ENCODE measurements at places on chromosomes 7 and 10.

- DNase-seq: no peak
Observed at GRCh38 chr7:155380976-155381851, 76.7 kb upstream of the EN2 start.

GRCh38 chr10:112338957-112339356, 35.0 kb upstream of the ACSL5 start:
- no peak for DNase-seq

GRCh38 chr7:132394283-132395198, 181.7 kb downstream of the PLXNA4 start:
- no peak for DNase-seq

DNA sequence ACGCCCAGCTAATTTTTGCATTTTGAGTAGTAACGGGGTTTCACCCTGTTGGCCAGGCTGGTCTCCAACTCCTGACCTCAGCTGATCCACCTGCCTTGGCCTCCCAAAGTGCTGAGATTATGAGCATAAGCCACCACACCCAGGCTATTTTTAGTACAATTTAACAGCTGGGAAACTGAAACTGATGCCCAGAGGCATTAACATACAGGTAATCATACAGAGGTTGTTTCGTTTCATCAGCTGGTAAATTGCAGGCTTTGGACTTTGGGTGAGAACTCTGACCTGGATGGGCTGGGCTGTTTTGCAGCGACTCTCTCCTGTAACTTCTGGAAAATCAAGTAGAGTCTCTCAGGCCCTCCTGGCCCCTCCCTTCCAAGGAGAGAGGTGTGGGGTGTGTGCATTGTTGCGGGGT, 6.2 kb upstream of the ACHE start:
- no peak for DNase-seq

DNA sequence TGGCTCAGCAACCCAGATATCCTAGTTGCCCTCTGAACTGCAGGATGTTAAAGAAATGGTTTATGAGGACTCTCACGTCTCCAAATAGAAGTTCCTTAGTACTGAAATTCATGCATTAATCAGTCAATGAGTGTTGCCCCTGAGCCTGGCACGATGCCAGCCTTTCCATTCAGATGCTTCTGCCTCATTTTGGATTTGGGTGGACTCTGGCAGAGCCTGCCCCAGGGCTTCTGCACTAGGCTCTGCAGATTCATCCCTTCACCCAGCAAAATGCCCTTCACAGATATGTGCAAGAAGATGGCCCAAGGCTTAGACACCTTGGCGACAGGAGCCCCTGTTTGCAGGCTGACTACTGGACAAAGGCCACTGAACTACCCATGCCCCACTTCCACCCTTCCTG, 747.8 kb downstream of the GRID1 start:
- no peak for DNase-seq

GRCh38 chr10:13238271-13239077, 4.3 kb upstream of the UCMA start:
- no peak for DNase-seq

DNA sequence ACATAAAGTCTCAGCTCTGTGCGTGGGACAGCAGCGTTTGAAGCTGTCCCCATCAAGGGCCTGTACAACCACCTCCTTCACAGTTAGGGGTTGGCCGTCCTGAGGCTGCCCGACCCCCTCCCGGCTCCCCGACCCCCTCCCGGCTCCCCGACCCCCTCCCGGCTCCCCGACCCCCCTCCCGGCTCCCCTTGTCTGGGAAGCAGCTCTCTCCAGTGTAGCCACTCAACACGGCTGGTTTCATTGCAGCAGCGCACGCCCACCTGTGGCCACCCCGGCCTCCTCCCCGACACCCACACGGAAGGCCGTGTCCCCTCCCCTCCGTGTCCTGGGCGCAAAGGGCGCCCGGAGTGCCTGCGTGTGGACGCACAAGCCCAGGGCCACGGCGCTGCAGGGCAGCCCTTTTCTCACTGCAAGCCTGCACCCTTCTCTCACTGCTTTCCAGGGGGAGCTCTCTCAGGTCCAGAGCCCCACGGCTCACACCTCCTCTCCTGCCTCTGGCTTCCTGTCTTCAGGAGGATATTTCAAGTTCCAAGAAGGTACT, 20.9 kb upstream of the FAM20C start:
- no peak for DNase-seq

DNA sequence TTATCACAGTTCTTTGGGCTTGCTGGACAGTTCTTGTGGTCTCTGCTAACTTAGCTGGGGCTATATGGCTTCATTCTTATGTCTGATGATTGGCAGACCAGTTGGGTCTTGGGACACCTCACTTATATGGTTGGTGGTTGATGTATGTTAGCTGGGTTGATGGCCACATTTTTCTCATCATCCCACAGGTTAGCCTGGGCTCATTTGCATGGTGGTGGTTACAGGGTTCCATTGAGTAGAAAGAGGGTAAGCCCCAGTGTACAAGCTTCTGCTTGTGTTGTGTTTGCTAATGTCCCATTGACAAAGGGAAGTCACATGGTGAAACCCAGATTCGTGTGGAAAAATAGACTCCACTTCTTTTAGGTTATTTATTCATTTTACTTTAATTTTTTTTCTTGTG, 40.6 kb downstream of the TMEM60 start:
- DNase-seq: no peak

DNA sequence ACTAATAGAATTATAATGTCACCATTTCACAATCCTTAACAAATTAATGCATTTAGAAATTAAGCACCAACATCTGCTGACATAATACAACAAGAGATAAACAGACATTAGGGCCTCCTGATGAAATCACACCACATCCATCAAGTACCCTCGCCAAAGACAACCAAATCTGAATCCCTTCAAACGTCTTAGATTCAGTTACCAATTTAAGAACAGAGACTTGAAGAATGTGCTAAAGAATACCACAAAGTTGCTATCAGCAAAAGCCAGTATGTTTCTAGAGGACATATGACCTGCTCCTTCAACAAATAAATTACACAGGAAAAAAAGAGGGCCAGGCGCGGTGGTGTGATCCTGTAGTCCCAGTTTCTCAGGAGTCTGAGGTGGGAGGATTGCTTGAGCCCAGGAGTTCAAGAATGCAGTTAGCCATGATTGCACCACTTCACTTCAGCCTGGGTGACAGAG, 144.5 kb downstream of the REEP3 start:
- DNase-seq: no peak

DNA sequence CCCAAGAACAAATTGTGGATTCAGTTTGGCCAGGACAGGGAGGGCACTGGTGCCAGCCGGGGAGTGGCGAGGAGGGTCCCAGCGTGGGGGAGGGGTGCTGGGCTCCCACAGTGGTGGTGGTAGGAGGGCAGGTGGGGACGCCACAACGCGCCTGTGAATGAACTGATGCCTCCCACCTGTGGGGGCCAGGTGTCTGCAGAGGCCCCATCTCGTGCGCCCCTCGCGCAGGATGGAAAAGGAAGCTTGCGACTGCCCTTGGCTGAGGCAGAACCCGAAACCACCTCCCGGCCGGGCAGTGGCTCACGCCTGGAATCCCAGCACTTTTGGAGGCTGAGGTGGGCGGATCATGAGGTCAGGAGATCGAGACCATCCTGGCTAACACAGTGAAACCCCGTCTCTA, 72.0 kb downstream of the MICALL2 start:
- no peak for DNase-seq

- no peak for DNase-seq
Observed at GRCh38 chr7:28643584-28644340, 231.4 kb downstream of the CREB5 start.

DNA sequence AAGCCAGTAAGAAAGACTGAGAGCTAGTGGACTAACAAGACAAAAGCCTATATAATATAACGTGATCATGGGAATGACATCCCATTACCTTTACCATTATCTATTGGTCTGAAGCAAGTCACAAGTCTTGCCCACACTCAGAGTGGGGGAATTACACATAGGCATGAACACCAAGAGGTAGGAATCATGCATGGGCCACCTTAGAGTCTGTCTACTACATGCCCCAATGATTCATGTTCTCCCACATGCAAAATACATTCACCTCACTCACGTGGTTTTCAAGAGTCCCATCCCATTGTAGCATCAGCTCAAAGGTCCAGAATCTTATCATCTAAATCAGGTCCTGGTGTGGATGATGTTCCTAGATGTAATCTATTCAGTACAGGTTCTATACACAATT, 29.4 kb downstream of the DNAJC9 start:
- no peak for DNase-seq

DNA sequence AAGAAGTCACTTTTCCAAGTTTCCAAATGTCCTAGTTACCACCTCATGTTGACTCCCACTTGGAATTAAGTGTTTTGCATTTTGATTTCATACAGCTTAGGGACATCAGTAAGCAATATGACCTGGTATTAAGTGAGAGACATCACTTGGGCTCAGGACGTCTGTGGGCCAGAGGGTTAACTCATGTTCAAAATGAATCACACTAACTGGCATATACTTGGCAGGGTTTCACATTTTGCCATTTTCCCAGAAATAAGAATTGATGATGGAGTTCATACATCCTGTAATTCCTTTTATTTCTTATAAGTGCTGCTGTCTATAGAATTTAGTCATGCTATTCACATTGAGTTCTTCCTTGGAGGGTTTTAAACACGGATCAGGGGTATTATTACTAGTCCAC, 516.5 kb downstream of the PHTF2 start:
- DNase-seq: no peak

- no peak for DNase-seq
Observed at GRCh38 chr7:17706275-17706674, 234.0 kb downstream of the SNX13 start.

DNA sequence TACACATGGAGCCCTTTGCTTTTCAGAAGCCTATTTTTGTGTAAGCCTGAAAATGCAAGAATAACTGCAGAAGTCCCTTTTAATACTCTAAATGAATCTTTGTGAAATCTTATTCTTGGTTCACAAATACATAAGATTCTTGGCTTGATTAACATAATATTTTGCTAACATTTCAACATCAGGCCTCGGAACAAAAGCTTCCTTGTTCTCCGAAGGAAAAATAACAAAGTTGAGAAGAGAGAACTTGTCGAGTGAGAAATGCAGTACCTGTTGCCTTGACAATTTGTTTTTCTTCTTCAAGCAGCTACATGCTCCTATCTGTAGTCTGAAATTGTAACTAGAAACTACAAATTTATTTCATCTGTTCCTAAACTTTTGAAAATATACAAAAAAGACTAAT, 8.5 kb downstream of the NT5C2 start:
- no peak for DNase-seq

DNA sequence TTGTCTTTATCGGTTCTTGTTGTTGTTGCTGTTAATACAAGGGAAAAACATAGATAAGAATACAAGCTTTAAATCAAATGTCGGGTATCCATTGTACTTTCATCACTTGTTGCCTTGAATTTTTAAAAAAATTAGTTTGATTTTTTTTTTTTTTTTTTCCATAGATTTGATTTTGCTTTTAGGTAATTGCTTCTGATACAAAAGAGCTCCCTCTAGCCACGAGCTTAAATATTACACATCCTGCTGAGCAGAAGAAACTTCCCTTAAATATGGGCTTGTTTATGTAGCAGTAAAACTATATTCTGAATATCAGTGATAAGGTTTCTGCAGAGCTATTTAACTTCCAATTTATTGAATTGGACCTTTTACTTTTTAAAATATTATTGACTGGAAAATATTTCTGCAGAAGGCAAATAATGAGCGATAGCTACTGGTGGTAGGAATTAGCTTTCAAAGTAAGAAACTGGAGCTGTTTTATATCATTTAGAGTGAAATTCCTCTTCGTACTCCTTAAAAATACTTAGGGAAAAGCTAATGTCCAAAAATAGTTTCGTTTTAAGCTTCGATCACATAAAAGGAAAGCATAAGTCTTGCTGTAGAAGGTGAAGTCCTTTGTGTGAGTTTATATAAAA, 216.9 kb downstream of the POLR1F start:
- peak; percentile 36 for DNase-seq

DNA sequence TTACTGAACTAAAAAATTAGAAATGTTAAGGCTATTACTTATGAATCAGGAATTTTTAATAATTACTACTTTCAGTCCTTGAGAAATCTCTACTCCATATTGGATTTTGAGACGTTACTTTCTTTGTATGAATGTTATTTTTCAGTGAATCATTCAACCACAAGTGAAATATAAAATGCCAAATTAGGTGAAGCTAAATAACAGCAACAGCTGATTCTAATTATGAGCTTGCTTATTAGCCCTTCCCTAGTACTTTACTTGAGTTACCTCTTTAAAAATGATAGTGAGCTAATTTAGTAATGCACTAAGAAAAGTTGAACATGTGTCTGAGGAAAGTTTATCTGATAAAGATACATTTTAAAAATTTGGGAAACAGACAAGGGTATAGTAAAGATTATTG, 51.4 kb downstream of the PCGF5 start:
- DNase-seq: peak; percentile 84

DNA sequence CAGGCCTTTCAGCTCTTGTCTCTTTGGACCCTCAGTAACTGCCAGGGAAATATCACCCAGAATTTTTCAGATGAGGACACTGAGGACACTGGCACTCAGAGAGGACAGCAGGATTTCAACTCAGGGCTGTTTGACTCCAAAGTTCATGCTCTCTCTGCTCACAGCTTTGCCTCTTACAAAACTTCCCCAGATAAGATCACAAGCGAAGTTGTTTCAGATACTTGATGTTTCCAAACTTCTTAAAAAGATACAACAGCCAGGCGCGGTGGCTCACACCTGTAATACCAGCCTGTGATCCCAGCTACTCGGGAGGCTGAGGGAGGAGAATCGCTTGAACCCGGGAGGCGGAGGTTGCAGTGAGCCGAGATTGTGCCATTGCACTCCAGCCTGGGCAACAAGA, 32.4 kb upstream of the ZRANB1 start:
- DNase-seq: no peak

- DNase-seq: no peak
Observed at GRCh38 chr10:110388687-110389052, 84.0 kb upstream of the SMNDC1 start.

- DNase-seq: peak; percentile 77
Observed at GRCh38 chr10:129912166-129912917, 51.7 kb downstream of the EBF3 start.

Data from fibroblast of skin of scalp (primary cell).